ENCODE measurements at places on chromosomes 2 and 18.

GRCh38 chr18:57980573-57981307, 63.3 kb upstream of the NEDD4L start:
- no peak for DNase-seq

DNA sequence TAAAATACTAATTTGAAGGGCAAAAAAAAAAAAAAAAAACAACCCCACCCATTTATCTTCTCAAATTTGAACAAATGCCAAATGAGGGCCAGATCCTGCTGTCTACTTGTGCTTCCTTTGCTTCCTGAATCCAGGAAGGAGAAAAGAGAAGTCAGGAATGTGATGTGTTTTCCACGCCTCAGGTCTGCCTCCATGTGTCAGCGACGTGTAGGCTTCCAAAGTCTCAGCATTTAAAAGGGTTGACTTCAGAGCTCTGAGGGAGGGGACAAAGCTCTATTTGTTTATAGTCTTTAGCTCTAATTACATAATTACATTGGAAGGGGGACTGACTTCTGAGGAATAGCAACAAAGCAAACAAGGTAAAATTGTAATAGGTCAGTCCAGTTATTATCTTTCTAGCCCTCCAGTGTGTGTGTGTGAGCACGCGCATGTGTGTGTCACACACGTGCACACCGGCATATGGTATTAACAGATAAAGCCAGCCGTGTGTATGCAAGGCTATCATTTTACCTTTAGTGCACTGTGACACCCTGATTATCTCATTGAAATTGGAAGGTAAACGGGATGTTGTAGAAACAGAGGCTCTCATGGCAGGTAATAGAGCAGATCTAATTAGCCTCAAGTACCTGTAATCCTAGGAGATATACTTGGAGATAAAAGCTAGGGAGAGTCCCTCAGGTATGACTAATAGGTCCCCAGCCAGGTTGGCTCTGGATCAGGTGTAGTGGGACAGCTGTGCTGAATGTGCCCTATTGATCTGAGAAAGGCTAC, 911.4 kb upstream of the ZEB2 start:
- DNase-seq, result no peak

- DNase-seq, result peak; percentile 66
These were observed at the start of gene SCN7A for GRCh38 chr2:166494140-166494624. SCN7A (minus strand) TSS chr2:166494249; CDS start chr2:166477696, 16,553 bp downstream.

DNA sequence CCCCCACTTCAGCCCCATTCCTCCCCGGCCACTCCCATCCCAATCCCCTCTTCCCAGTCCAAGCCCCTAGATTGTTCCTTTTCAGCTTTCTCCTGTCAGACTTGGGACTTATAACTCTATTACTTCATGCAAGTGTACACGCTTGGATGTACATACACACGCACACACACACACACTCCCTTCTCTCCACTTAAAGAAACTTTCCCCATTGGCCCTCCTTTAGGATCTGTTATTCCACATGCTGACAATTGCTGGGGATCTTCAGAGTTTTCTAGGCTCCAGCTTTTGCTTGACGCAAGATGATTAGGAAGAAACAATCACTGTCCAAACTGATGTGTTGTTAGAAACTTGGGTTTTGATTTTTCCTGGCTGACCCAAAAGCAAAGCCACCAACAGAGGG, 75.4 kb downstream of the CDK15 start:
- DNase-seq, result no peak

DNA sequence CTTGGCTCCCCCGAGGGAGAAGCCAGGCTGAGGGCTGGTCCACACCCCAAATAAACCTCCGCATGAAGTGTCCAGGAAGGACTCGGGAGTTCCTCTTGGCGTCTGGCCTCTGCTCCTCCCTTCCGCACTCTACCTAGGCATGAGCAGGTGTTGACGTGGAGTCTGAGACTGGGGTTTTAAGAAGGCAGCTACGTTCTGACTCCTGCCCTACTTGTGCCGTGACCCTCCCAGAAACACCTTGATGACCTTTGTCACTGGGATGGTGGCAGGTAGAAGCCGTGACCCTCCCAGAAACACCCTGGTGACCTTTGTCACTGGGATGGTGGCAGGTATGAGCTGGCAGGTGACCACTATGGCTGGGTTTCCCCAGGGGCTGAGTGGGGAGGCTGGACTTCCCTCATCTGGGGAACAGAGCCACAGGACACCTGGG, 54.8 kb downstream of the HS6ST1 start:
- DNase-seq, result peak; percentile 34

DNA sequence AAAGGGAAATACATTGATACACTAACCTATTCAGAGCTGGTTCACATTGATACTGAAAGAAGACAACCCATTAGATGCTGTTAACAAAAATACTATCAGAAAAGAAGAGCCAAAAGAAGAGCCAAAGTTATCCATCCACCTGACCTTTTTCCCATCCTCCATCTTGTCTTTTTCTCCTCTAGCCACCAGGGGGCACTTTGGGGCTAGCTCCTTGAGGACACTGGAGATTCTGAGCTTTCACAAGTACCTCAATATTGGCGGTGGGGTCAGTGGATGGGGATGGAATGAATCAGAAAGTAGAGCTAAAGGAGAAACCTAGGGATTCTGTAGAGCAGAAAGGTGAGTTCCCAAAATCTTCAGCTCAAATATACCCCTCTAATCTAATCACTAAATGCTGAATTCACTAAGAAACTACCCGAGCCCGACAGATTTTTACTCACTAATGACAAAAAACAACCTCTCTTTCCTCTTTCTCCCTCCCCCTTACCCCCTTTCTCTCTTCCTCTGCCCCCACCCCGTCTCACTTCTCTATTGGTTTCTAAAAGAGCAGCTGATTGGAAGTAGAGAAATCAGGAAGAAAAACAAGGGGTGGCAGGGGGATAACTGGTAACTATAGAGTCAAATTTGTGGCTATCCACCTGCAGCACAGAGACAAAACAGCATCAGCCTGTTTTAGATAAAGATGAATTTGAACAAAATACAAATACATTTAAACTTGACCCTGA, 203.3 kb downstream of the TCF4 start:
- DNase-seq, result no peak

DNA sequence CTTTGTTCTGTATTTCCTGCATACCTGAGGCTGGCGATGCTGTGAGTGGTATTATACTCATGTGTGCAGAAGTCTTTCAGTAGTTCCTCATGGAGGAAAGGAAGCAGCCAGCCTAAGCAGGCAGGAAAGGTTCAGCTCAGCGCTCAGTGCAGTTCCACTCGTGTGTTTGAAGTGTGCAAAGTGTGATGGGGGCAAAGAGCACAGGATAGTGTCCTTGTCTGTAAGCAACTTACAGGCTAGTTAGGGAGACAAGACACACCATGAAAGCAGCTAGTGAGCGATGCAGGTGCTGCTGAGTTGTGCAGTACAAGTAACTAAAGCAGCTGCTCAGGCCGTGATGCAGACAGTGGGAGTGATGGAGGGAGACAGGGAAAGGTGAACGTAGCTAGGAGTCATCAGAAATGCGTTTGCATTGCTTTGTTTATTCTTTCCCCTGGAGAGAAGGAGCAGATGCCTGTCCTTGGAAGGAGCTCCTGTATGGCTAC, 146.2 kb downstream of the LDLRAD4 start:
- DNase-seq, result no peak

DNA sequence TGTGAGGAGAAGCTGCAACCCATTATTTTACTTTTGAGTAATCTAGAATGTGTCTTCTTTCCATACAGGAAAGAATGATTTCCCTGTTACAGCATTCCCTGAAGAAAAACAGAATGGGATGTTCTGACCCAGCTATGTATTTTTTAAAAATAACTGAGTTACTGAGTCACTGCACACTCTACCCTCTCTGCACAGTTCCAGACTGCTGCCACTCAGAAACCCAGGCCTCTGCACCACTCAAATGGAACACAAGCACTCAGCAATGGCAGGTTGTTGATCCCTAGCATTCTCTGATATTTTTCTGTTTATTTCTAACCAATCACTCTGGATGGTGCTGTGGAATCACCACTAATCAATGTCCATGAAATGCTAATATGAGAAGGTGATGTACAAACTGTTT, 1300.0 kb upstream of the FAM98A start:
- no peak for DNase-seq

DNA sequence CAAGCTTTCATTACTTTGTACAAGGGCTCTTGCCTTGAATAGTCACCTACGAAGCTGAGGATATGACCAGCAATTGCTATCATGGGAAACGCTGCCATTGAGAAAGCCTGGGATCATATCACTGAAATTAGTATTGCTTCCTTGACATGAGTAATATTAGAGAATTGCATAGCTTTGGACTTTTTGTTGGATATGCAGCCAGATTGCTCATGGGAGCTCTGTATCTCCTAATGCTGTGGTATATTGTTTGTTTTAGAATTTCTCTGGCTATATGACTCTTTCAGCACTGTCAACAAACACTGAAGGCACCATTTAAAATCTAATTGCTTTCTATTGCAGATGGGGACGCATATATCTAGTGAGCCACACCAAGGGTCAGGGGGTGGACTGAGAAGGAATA, 80.0 kb upstream of the WDSUB1 start:
- no peak for DNase-seq

Data from mesothelial cell of epicardium (in vitro differentiated cells).